Daoy (cell line): ENCODE measurements at places on chromosomes 1 and 21. TPM values are rescaled to one million over a fixed set of nuclear protein-coding genes. Genes with fewer than 3 reads are reported as not detected.
A peak's percentile ranks its signal among the peaks of the same experiment; 100 is the strongest.

DNA sequence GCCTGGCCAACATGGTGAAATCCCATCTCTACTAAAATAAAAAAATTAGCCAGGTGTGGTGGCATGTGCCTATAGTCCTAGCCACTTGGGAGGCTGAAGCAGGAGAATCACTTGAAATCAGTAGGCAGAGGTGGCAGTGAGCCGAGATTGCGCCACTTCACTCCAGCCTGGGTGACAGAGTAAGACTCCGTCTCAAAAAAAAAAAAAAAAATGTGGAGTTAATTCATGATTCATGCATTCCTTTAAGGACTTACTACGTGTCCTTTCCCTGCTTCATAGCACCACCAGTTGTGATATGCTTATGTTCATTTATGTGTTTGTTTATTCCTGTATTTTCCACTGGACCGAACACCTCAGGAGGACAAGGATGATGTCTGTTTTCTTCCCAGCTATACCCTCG, 12.7 kb upstream of the PRELP start:
- peak; percentile 49 for DNase-seq

GRCh38 chr1:86082183-86082582, 74.4 kb downstream of the COL24A1 start:
- DNase-seq: no peak

Gene OR2AK2
- total RNA-seq: not detected in 2 replicates

DNA sequence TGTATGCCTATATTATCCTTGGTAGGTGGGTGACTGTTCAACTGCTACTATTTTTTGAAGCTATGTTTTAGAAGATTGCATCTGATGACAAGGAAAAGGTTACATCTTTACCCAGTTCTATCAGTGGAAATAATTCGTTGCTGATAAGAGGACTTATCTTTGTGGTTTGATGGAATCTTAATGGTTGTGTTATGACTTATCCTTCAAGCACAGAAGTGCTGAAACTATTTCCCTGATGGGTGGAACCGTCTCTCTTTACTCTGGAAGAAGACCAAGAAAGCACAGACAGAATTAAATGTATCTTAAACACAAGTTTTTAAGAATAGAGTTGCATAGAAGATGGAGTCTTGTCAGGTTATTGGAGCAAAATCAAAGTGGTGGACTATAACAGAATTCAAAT, 437.7 kb upstream of the KAZN start:
- no peak for DNase-seq

DNA sequence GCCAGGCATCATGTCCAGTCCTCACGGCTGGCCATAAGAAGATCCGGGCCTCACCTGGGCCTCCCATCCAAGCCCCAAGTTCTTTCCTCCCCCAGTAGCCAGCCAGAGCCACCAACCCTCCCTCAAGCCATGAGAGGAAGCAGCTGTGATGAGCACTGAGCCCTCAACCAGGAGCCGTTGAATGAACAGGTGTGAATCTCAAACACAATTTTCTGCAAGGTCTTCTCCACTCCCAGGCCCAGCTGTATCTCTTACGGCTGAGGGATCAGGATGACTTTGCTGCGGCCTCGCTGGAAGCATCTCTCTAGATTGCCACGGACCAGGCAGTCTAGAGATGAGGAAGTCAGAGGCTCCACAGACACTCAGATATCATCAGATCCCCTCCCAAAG, 9.8 kb upstream of the CLDN14 start:
- DNase-seq: no peak

Gene SLC30A10
- not detected in 2 replicates for total RNA-seq

DNA sequence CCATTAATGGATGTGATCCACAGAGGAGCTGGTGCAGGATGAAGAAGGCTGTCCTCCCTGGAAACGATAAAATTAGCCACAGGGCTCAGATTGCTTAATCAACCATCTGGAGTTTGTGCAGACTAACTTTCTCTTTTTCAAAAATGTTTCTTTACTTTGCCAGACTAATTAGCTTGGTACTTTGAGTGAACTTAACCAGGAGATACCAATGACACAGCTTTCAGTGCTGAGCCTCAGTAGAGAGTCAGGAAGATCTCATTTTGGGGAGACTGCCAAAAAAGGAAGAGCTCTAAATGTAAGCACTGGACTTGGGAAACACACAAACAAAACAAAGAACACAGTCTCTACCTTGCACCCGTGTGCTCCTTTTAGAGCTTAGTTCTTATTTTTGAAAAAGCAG, 248.1 kb upstream of the DEPDC1 start:
- DNase-seq: no peak

DNA sequence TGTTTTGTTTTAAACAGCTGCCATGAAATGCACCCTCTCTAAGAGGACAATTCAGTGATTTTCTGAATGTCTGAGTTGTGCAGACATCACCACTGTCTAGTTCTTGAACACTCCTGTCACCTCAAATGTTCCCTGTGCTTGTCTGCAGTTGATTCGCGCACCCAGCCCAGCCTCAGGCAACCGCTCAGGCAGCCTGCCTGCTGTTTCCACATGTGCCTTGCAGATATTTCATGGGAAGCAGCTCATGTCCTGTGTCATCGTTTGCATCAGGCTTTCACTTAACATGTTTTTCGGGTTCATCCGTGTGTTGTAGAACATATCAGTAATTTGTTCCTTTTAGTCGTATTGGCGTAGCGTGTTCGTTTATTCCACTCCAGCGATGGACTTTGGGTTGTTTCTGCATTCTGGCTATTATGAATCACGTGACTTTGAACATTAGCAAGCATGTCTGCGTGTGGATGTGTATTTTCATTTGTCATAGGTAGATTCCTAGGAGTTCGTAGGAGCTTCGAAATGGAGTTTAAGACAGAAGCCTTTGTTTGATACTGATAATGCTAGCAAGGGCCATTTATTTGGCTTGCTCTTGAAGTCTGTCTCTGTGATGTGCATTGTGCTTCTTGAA, 12.1 kb downstream of the ADARB1 start:
- no peak for DNase-seq

DNA sequence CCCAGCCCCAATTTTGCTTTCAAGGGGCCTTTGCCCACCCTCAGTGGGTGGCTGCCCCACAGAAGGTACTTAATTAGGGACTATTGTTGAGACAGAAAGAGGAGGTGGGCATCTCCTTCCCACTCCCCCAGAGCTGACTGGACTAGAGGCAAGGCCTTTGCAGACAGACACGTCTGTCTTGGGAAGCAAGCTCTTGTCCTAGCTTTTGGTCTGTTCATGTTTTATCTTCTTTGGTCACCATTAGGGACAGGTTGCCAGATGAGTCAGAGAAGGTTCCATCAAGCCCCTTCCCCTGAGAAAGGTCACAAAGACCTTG, 27.7 kb downstream of the PTAFR start:
- DNase-seq: no peak

GRCh38 chr1:33332357-33332789, 11.5 kb upstream of the A3GALT2 start:
- peak; percentile 60 for DNase-seq

DNA sequence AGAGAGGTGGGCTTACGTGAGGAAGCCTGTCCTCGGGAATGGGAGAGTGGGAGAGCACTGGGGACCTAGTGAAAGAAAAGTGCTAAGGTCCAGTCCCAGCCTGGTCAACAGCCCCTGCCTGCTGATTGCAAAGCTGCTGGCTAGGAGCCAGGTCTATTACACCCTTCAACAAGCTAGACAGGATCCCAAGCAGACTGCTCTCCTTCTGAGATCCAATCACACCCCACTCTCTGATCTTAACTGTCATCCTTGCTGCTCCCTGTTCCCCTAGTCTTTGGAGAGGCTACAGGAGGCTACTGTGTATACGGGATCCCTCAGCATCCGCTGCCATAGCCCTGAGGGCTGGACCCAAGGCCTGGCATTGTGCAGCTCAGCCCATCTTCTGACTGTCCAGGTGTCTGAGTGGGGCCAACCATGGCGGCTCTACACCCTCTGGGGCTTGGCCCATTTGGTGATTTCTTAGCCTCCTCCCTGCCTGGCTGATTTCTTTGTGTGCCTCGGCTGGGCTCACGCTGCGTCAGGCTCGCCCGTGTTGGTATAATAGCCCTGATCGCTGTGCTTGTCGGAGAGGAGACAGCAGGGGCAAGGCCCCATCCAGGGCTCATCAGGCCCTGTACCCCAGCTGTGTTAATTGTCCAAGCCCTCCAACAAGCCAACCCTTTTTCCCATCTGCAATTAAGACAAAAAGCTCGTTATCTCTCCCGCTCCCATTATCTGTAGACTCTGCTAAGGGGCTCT, 43.9 kb downstream of the NAV1 start:
- no peak for DNase-seq

DNA sequence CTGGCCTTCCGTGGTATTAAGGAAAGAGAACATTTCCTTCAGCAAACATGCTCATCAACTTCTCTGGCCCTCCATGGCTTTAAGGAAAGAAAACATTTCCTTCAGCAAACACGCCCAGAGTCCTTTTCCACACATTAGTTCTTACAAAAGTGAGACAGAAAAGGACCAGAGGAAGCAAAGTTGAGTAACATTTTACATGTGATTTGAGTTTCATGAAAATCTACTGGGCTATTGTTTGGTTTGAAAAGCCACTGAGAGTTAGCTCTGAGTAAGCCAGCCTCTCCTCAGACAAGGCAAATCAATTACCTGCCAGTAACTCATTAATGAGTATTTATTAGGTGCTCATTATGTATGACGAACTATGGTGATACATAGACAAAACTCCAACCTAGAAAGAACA, 78.0 kb downstream of the NID1 start:
- DNase-seq: no peak

Gene DCAF8
- 32.1 and 58.1 TPM in 2 replicates for total RNA-seq

- DNase-seq: no peak
Observed at GRCh38 chr1:54157401-54157800, 4.6 kb upstream of the CDCP2 start.

Gene NBPF20
- total RNA-seq: 2.2 and 2.5 TPM in 2 replicates

Gene SLFNL1
- total RNA-seq: not detected in 2 replicates

Gene CZIB
- total RNA-seq: 73.9 and 83.4 TPM in 2 replicates

Gene CD101
- 9.3 and 11.0 TPM in 2 replicates for total RNA-seq

GRCh38 chr21:35111321-35111930, 62.3 kb upstream of the RUNX1 start:
- no peak for DNase-seq

Gene KCNJ10
- under 0.01 TPM in 1 of 2 replicates, not detected in the other for total RNA-seq

Gene NEK2
- 97.8 and 151 TPM in 2 replicates for total RNA-seq

Gene DCST2
- total RNA-seq: not detected in 2 replicates

- DNase-seq: no peak
Observed at GRCh38 chr1:150259217-150259616, 1.6 kb downstream of the CA14 start.

GRCh38 chr1:246114369-246114768, 392.7 kb downstream of the SMYD3 start:
- no peak for DNase-seq

GRCh38 chr1:84442256-84442655, 36.8 kb upstream of the RPF1 start:
- peak; percentile 85 for DNase-seq

Gene RGS8
- total RNA-seq: not detected in 2 replicates

DNA sequence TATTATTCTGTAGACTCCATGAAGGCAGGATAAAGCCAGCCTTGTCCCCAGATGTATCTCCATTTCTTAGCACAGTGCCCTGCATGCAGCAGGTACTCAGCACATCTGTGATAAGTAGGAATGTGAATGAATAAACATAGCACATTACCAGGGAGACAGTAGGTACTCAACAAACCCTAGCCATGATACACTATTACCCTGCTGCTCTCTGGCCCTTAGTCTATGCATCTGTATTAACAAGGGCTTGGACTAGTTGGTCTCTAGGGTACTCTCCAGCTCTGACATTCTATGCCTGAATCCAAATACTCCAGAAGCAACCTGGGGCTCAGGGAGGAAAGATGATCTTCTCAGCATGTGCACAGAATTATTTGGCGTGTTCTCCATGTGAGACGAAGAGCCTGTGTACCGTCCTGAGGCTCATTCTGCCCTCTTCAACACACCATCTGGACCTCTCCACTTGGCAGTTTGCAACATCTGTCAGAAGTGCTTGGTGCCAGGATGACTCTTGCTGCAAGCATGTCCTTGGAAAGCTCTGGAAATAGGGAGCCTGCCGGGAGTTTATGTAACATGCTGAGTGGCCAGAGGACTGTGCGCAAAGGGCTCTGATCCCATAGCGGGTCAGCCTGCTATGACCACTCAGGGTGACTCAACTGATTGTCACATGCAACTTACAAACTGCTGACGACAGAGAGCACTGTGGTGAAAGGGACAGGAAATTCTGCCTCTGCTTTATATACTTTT, 228.2 kb upstream of the USP24 start:
- DNase-seq: peak; percentile 80

Gene BSND
- not detected in 2 replicates for total RNA-seq

DNA sequence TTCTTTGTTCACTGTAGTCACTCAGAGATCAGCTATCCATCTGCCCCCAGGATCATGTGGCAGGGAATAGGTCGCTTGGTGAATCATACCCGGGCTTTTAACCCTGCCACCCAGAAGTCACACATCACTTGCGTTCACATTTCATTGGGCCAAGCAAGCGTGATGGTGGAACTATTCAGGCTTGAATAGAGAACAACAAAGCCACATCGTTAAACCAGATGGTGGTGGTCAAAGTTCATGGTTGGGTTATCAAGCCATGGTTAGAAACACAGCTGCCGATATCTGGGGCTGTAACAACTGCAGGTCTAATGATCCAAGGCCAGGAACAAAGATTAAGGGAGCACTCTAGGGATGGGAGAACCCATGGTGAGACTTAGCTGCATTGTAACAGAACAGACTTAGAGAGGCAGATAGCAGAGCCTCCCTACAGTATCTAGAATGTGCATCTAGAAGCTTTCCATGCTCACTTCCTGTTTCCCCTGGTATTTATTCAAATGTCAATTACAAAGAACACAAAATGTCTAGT, 40.0 kb upstream of the PTPRC start:
- DNase-seq: no peak

DNA sequence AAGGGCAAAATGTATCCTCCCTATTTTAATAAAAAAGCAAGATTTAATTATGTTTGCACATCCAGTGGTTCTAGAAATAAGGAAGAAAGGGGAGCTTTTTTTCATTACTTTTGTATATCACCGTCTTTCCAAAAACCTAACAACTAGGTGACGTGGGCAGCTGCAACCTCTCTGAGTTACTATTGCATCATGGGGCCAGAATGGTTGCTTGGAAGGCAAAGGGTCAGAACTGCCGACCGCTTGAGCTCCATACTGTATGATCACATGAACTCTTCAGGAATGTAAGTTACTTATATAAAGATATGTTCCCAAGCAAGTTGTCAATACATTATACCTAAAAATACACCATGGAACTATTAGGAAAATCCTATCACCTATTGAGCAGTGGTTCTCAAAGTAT, 85.6 kb upstream of the HIVEP3 start:
- no peak for DNase-seq

Gene SHISAL2A
- 0.17 TPM in 1 of 2 replicates, not detected in the other for total RNA-seq

Gene GJA4
- total RNA-seq: not detected in 2 replicates

- no peak for DNase-seq
Observed at GRCh38 chr1:236320671-236321070, 38.9 kb upstream of the ERO1B start.

GRCh38 chr1:227037121-227037520, 97.0 kb downstream of the COQ8A start:
- DNase-seq: no peak

Gene PPFIA4
- 0.11 TPM in 1 of 2 replicates, not detected in the other for total RNA-seq

GRCh38 chr1:156106624-156107488, 7.7 kb upstream of the LMNA start:
- DNase-seq: no peak

DNA sequence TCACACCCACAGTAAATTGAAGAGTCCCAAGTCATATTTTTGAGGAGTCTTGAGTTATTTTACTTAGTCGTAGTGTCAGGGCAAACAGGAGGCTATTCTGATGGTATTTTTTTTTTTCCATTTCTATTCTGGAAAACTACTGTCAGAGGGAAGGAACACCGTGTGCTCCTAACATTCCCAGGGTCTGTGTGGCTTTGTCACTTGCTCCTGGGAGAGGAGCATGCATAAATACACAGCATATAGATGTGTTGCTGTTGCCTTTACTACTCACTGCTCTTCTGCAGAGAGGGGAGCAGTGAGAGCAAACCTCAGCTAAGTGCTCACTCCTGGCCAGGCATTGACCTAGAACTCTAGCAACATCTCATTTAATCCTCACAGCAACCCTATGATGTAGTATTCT, 45.8 kb downstream of the COLGALT2 start:
- DNase-seq: no peak
